Kidney tubule cell (primary cell): ENCODE measurements at places on chromosomes 12 and 14.
A peak's percentile ranks its signal among the peaks of the same experiment; 100 is the strongest.

DNA sequence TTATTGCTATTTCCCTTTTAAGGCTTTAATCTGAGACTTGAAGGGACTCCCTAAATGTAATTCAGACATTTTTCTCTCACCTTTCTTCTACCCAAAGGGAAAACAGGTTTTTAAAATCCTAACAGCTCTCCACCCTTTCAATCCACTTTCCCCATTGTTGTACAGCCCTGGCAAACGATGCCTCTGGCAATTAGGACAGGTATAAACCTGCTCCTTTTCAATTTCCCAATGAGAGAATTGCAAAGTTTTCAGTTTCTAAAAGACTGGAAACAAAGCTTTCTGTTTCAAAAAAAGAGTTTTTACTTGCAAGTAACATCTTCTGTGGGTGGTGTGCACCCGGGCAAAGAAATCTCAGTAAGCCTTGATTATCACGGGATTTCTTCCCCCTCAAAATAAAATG, 131.2 kb downstream of the HMGA2 start:
- DNase-seq: no peak

GRCh38 chr12:24991209-24992049, 42.5 kb upstream of the BCAT1 start:
- peak; percentile 67 for DNase-seq

DNA sequence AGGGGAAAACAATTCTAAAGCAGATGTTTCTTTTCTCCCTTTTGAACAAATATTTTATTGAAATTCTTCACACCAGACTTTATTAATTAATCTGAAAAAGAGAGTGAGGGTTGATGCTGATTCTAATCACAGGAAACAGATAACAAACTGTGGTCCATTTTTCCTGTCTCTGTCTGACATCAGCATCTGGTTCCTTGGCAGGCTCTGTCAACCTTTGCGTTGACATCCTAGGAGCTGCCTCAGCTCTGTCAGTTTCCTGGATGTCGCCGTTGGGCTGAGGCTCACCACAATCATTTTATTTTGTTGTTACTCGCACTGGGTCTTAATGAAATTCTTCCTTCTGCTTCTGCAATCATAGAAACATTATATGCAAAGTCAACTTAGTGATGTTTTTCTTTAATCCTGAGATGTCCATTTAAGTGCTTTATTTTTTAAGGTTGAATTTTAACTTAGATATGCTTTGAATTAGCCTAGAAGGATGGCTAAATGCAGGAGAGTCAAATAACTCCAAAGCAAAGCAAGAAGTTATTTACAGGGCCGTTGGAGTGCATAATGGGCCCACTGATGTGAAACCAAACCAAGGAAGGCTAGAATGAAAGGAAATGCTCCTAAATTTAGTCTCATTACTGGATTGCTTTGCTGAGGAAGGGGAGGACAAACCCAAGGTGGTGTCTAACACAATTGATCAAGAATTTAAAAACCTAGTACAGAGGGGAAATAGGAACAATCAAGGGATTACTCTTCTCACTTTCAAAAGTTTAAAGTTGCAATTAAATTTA, 542.4 kb downstream of the FLRT2 start:
- DNase-seq: no peak

- DNase-seq: peak; percentile 73
Measured at GRCh38 chr14:26765768-26766520, 168.1 kb upstream of the NOVA1 start.

DNA sequence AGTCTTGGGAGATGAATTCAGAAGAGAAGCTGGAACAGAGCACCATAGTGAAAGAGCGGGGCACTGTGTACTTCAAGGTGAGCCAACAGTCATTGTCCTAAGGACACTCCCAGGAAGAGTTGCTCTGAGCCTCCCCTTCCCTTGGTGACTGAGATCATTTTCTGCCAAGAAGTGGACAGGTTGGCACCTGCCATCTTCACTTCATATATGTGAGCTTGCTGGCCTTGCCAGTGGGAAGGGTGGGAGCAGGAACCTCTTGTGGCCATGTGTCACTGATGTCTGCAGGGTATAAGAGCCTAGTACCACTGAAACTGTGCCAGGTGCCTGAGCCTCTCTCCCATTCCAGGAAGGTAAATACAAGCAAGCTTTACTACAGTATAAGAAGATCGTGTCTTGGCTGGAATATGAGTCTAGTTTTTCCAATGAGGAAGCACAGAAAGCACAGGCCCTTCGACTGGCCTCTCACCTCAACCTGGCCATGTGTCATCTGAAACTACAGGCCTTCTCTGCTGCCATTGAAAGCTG, 5.3 kb downstream of the FKBP4 start:
- DNase-seq: no peak

GRCh38 chr14:100830681-100831080, 4.8 kb downstream of the MEG3 start:
- DNase-seq: no peak

GRCh38 chr12:39344926-39345325, 98.0 kb downstream of the KIF21A start:
- no peak for DNase-seq

- DNase-seq: no peak
Measured at GRCh38 chr12:104339663-104340062, 36.1 kb downstream of the EID3 start.

DNA sequence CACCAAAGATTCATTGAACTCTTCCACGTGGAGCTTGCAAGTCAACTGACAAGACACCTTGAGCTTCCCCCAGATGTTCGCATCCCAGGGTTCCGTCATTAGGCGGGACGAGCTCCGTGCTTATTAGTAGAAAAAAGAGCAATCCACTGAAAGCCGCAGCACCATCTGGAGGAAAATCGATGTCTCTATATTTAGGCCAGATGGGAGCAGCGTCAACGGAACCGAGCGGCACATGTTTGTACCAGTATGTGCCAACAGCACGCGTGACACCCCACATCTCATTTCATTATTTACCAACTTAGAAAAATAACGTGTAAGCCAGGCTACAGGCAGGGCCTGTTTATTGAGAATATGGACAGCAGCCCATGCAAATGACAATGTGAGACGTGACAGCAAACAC, 45.8 kb upstream of the TMEM132D start:
- DNase-seq: no peak

DNA sequence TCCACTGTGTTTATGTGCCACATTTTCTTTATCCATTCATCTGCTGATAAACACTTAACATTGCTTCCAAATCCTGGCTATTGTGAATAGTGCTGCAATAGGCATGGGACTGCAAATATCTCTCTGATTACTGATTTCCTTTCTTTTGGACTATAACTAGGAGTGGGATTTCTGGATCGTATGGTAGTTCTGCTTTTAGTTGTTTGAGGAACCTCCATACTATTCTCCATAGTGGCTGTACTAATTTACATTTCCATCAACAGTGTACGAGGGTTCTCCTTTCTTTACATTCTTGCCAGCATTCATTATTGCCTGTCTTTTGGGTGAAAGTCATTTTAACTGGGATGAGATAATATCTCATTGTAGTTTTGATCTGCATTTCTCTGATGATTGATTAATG, 47.6 kb downstream of the TAOK3 start:
- no peak for DNase-seq

GRCh38 chr12:104182144-104182543, 33.4 kb upstream of the TXNRD1 start:
- peak; percentile 11 for DNase-seq

GRCh38 chr12:124577374-124577773, 10.0 kb upstream of the NCOR2 start:
- DNase-seq: no peak

- DNase-seq: no peak
Measured at GRCh38 chr12:109718390-109718789, 4.8 kb downstream of the FAM222A start.

DNA sequence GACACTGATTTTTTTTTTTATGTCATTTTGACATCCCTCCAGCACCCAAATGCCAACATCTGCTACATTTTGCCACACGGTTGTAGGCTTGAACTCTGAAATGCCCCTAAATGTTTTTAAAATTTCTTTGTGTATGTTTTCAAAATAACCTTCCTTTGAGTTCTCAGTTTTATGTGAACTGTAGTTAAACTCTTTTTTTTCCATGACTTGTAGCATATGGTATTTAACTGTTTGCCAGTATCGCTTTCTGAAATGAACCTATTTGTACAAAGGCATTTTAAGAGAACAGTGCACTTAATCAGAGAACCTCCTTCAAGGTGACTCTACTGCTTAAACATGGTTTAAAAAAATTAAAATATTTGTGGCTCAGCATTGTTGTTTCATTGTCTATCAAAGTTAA, 61.5 kb downstream of the PDE3A start:
- DNase-seq: no peak

GRCh38 chr14:70317091-70317968, 42.2 kb downstream of the COX16 start:
- no peak for DNase-seq

DNA sequence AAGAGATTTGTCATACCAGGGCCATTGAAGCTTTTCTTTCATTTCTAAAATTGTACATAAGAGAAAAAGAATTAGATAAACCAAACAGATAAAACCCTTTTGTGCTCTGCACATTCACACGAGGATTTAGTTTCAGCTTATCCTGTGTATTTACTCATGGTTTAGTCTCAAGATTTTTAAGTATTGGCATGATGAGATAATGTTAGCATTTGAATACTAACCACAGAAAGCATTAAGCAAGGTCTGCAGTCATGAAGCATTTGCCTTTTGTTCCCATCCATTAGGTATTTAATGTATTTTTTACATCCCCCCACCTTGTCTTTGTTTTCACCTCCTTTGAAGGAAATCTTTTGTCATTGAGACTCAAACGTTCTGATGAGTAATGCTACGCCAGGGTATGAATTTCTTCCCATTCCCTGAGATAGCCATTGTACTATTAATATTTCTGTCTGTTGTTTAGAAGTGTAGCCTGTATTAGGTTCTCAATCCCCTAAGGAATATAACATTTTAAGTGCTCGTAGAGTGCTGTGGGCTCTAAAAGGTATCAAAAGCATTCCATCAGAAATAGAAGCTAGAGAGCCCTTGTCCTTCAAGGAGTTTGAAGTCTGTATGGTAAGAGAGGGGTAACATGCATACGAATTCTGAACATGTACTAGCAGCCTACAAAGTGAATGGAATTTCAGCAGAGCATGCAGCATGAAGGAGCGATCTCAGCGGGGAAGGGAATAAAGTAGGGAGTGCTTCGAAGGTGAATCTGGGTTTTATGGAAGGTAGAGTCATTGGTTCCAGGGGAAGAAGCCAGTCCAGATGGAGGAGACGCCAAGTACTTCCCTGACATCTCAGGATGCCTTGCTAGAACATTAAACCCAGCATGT, 22.3 kb downstream of the CRADD start:
- peak; percentile 73 for DNase-seq

DNA sequence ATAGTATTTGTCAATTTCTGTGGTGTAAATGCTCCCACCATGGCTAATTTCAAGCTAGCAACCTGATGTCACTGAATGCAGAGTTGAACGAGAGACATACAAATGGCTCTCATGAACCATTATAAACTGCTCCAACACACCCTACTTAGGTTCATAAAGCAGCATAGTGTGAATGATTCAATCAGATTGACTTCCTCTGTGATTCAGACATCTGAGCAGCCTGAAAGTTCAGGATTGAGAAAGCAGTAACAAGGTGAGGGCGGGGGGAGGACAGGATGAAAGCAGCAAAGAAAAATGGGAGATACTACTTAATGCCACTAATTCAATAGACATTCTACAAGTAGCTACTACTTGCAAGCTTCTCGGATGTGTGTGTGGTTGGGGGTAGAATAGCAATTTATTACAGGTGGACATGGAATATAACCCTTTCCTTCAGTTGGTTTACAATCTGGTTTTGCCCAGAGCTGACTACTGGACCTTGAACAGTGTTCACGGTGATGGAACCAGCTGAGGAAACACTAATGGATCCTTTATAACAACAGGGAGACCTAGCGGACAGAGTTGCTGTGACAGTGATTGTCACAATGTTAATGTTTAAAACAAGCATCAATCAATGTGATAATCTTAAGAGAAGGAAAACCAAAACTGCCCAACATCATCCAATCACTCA, 52.5 kb upstream of the PELI2 start:
- DNase-seq: peak; percentile 76

DNA sequence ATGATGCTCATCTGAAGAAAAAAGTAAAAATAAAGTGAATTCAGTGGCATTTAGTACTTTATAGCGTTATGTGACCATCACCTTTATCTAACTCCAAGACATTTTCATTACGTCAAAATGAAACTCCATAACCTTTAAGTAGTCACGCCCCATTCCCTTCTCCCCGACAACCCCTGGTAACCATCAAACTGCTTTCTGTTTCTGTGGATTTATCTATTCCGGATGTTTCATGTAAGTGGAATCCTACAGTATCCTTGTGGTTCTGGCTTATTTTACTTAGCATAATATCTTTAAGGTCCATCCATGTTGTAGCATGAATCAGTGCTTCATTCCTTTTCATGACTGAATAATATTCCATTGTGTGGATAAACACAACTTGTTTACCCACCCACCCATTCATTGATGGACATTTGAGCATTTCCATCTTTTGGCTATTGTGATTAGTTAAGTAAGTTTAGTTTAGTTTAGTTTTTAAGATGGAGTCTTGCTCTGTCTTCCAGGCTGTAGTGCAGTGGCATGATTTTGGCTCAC, 18.5 kb upstream of the MAP1LC3B2 start:
- peak; percentile 43 for DNase-seq

- no peak for DNase-seq
Measured at GRCh38 chr14:39228044-39228443, 5.7 kb upstream of the MIA2 start.

DNA sequence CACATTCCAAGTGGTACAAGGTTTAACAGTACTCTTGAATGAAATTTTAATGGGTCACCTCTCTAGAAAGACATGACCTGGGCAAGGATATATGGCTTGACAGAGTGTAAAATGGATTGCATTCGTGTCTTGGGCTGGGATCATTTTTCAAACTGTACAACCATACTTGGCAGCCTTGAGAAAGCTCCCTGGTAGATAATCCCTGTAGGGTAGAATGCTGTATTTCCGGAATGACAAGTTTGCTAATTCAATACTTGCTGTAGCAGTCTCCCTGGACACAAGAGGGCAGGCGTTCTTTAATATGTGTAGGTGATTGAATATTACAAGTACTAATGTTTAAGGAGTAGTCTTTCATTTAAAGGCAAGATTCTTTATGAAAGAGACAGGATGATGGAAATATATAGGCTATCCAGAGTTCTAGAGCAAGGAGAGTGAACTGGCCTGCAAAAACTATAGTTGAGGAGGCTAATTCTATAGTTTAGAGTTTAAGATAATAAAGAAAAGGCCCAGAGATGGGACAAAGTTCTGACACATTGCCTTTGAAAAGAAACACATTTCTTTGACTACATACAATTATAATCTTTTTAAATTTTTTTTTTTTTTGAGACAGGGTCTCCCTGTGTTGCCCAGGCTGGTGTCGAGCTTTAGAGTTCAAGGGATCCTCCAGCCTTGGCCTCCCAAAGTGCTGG, 53.4 kb downstream of the PLBD1 start:
- peak; percentile 74 for DNase-seq

GRCh38 chr14:52080808-52081755, 12.2 kb upstream of the NID2 start:
- DNase-seq: peak; percentile 93
